ENCODE measurements at places on chromosomes 2 and 18. TPM values are rescaled to one million over a fixed set of nuclear protein-coding genes. Genes with fewer than 3 reads are reported as not detected.

Gene ONECUT2
- 0.10 TPM for total RNA-seq

Gene SCN7A
- 18.2 TPM for total RNA-seq

Gene TBR1
- 0.30 TPM for total RNA-seq

Gene CABLES1
- total RNA-seq, result 26.6 TPM

Gene PTPN4
- total RNA-seq, result 40.6 TPM
